ENCODE measurements at places on chromosomes 16 and 17.

- no peak for DNase-seq
These were observed 11.3 kb downstream of the DHX38 start for GRCh38 chr16:72104905-72105304.

DNA sequence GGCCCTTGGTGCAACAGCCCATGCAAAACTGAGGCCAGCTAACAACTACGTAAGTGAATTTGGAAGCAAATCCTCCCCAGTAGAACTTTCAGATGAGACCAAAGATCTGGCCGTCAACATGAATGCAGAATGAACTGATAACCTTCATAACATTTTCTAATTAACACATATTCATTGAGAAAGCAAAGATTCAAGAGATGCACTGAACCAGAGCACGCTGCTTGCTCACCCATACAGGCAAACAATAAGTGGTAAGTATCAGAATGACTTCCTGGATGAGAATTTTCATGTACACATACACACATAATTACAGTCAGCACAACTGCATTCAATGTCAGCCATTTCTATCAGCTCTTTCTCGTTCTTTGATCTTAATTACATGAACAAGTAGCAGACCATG, 30.6 kb downstream of the XYLT1 start:
- no peak for DNase-seq

DNA sequence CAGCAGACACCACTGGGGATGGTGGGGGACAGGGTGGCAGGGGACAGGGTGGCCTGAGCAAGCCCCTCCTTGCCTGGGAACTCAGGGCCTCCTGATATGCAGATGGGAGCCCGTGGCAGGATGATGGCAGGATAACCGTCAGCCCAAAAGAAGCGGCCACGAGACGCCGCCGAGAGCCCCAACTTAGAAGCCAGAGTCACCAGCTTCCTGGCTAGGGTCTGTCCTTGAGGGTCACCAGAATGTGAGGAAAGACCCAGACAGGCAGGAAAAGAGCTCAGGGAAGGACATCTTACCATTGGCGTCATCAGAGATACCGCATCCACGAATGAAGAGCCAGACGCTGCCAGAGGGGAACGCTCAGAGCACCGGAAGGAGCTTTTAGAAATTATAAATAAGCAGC, 19.4 kb downstream of the RAB40C start:
- DNase-seq = no peak

- no peak for DNase-seq
These were observed 9.6 kb downstream of the EMC8 start for GRCh38 chr16:85789773-85790172.

GRCh38 chr17:80284631-80285030, 24.0 kb downstream of the RNF213 start:
- no peak for DNase-seq

DNA sequence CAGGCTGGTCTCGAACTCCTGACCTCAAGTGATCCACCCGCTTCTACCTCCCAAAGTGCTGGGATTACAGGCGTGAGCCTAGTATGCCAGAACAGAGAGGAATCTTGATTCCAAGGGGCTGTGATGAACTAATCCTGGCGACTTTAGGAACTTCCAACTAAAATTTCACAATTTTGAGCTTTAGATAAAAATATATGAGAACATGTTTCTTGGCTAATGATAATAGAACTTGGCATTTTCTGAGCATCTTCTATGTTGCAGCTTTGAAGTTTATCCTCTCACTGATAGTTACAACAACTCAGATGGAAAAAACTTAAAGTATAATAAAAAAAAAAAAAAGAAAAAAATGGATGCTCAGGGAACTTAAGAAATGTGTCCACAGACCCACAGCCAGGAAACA, 69.8 kb upstream of the WSCD1 start:
- no peak for DNase-seq

- no peak for DNase-seq
These were observed 11.1 kb downstream of the UBE2O start for GRCh38 chr17:76441686-76442340.

- DNase-seq = no peak
These were observed 112.9 kb downstream of the SEC14L1 start for GRCh38 chr17:77253611-77254051.

- no peak for DNase-seq
These were observed 53.2 kb downstream of the CDYL2 start for GRCh38 chr16:80751167-80751566.

DNA sequence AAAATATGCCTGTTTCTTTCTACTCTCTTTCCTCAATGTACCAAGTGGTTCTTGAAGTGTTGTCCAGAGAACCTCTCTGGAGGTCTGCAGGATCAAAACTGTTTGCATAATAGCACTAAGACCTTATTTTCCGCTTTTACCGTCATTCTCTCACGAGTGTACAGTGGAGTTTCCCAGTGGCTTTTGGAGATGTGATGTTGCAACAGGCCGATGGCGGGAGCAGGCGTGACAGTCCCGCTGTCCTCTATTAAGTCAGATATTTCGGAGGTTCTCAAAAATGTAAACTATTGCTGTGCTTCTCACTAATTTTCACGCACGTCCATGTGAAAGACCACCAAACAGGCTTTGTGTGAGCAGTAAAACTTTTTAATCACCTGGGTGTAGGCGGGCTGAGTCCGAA, 8.3 kb upstream of the GPRC5B start:
- no peak for DNase-seq

- peak; percentile 98 for DNase-seq
These were observed at the start of gene ZNF500 for GRCh38 chr16:4766875-4767628. Gene ZNF500, minus strand, starts transcription at chr16:4767162. Its CDS starts 1,184 bp downstream, at chr16:4765978.

DNA sequence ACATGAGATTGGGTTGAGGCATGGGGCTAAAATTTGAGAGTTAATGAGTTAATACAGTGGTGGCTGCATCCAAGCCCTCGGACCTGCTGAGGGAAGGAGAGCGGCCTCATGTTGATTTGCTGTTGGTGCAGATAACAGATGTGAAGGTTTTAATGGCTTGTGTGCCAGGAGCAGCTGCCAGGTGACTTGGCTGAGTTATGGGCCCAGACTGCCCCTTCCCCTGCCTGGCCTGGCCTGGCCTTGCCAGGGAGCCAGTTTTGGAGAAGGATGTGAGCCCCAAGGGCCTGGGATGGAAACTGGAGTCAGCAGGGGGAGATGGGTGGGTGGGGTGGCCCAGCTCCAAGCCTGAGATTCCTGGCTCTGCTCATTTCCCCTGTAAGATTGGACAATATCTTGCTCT, 230.1 kb downstream of the CBLN1 start:
- DNase-seq = no peak

GRCh38 chr17:27226611-27227230, 67.2 kb upstream of the WSB1 start:
- no peak for DNase-seq

GRCh38 chr16:11542069-11542744, 44.5 kb downstream of the LITAF start:
- no peak for DNase-seq

DNA sequence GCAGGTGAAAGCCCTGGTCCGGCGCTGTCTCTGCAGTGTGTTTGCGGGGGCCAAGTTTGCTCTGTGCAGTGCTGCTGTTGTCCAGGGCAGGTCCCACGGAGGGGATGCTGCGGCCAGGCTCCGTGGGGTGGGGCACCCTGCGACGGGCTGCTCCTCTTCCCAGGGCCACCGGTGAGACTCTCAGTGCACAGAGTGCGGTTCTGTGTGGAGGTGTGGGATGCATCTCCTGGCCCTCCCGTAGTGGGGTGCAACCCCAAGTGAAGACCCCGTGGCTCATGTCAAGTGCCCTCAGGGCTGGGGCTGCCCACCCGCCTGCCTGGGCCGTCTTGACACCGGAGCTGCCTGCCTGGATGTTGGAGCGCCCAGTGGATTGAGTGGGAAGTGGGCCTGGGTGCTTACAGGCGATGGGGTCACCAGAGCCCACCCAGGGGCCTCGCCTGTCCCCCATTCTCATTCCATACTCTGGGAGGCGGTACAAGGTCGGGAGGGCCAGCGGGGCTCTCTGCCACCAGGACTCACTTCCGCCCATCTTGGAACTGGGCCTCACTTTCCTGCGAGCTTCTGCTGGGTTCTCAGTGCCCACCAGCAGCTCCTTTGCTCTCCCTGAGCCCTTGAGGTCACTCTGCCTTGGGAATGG, 119.9 kb downstream of the BANP start:
- no peak for DNase-seq

DNA sequence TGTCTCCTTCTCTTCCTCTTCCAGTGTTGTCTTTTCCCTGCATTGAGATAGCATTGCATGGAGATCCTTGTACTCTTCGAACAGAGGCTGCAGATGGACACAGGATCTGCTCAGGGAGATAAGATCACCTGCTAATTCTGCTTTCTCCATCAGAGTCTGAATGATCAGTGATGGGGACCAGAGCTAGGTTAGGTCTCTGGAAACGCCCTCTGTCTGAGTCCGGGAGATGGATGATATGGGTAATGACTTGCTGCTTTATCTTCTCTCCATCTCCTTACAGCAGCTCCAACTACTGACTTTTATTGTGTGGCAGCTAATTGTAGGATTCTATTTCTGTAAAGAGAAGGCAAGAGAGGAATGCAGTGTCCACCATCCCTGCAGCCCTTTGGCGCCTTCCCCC, 435.6 kb downstream of the WWOX start:
- DNase-seq = no peak

GRCh38 chr16:67170168-67170948, at the start of gene NOL3:
Gene NOL3, plus strand, starts transcription at chr16:67170538.
- DNase-seq = peak; percentile 66

DNA sequence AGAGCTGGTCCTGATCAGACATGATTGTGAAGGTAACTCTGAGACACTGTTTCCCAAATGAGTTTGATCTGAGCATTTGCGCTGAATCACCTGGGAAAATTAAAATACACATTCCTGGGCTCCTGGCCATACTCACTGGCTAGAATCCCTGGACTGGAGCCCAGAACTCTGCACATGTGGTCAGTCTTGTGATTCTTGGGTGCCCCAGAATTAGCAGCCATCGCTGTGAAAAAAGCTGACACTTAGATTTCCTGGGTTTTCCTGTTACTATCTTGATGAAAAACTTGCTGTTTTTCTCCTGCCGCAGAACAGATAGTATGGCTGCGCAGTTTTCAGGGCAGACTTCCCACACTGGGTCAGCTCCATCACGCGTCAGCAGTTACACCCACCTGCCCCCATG, 24.6 kb downstream of the NECAB2 start:
- DNase-seq = no peak

DNA sequence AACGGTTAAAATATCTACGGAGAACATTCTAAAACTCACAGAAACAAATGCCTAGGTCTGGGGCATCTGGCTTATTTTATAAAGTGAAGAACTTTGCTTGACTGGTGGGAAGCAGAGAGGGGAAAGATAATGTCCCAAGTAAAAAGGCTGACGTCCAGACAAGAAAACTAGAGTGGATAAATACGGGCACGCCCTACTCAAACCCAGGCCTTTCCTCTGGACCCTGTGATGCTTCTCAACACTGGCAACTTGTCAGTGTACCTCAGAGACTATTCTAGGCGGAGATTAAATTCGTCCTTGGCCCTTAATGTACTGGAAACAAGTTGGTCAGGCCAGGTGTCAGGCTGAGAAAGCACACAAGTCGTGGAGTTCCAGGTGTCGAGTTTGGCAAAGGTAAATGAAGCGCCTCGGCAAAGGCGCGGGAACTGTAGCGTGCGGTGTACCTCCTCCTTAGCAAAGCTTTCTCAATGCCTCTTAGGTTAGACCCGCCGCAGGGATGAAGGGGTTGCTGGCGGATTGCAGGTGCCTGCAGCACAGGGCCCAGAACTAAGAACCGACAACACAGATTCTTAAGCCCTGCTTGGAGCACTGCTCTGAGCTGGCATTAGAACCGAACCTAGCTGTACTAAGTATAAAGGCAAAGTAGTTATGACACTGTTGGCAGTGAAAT, 668 bp upstream of the UNK start:
- DNase-seq = peak; percentile 37

GRCh38 chr17:2143332-2143731, 88.4 kb downstream of the HIC1 start:
- no peak for DNase-seq

GRCh38 chr17:81002409-81003361, 11.0 kb downstream of the CHMP6 start:
- peak; percentile 19 for DNase-seq

DNA sequence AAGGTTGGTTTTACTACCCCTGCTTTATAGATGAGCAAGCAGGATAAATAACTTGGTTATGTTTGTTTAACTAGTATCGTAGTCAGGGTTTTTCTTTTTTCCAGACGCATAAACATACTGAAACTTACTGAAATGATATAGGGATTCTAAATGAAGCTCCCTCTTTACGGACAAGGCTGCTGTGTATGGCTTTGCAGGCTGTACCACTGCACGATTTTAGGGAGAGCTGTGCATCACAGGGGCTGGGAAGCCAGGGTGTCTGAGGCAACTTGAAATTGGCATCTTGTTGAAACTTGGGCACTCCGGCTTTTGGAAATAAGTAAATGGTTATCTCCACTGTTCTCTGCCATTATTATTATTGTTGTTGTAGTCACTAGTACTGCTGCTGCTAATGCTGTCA, 218.1 kb upstream of the CDH8 start:
- no peak for DNase-seq

DNA sequence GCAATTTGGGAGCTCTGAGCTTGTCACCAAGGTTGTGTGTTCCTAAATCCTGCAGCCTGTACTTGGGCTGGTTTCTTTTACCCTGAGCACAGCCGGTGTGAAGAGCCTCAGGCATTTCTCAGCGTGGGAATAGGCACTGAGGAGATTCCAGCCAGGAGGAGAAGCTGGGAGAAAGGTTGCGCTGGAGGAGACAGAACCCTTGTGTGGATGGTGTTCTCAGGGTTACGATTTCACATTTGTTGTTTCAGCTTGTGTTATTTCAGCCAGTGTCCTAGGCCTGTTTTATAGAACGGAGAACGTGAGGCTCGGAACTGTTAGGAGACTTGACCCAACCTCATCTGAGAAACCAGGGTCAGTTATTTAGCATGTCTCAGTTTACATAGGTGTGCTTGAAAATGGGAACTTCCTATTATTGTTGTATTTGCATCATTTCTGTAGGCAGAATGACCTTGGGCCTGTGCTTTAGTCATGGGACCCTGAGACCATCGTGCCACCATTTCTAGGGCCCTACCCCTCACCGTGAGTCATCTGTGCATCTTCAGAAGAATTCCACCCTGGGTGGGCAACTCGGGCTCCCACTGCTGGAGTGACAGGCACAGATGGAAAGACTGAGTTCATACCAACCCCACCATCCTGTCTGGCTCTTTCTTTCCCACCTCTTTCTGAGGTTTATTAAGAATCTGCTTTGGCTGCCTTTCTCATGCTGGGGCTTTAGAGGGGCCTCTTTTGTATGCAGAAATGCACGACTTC, 134.9 kb downstream of the MSI2 start:
- DNase-seq = no peak

GRCh38 chr17:12229335-12229734, 208.7 kb downstream of the MAP2K4 start:
- no peak for DNase-seq

DNA sequence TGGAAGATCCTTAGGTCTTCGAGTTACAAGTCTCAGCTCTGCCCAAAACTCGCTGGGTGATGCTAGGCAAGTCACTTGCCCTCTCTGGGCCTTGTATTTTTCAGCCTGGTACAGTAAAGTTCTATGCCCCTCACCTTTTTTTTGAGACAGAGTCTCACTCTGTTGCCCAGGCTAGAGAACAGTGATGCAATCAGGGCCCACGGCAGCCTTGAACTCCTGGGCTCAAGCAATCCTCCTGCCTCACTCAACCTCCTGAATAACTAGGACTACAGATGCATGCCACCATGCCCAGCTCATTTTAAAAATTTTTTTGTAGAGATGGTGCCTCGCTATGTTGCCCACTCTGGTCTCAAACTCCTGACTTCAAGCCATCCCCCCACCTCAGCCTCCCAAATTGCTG, 3.8 kb downstream of the MYH11 start:
- no peak for DNase-seq

GRCh38 chr16:83338941-83339340, 468.8 kb upstream of the HSBP1 start:
- no peak for DNase-seq
